ENCODE measurements at places on chromosomes 3 and 15.

DNA sequence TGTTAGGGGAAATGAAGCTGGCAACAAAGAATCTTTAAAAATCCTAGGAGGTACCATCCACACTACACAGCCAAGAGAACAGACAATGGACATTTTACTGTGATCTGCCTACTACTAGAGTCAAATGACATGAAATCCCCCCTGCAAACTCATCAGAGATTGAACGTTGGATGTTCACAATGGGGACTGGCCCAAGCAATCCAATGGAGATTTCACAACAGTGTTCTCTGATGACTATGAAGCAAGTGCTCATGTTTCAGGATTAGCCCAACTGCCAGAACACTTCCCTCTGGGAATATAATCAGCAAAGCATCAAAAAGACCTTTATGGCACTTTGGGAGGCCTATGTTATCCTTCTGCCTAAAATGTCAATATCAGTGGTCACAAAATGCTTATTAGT is 97.8 kb downstream of the IGSF11 start:
- DNase-seq, result no peak

GRCh38 chr15:96358001-96358801 is 27.7 kb downstream of the NR2F2 start:
- DNase-seq, result no peak

DNA sequence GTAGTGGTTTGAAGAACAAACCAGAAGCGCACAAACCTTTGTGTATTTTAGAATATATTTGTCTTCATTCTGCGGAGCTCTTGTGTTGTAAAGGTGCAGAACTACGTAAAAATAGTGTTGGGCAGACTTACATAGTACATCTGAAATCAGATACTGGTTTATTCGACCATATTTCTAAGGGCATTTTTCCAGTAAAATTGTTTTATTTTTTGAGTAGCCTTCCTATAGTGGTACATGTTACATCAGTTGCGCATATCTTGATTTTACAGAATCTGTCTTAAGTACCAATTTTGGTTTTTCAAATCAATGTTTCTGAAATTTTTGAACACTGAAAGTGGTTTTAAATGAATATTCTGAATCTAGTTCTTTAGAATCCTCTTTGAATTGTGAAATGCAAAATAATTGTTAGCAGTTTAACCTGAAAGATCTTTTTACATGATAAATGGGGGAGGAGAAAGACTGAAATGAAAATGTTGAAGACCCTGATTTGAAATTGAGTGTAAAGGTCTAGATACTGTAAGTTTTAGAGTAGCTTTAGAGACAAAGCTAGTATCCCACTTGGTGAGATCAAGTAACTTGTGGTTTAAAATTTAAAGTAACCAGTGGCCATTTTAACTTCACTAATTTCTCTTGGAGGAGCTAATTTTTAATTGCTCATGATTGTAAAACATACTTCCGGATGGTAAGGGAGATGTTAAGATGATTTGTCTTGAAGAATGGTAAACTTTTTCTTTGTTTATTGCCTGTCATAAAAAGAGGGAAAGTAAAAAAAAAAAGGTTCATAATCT is 15.5 kb upstream of the CHD2 start:
- peak; percentile 33 for DNase-seq

- no peak for DNase-seq
Measured at GRCh38 chr3:190359813-190360212, 28.1 kb upstream of the CLDN16 start.

GRCh38 chr3:37819591-37819990 is 42.1 kb upstream of the CTDSPL start:
- peak; percentile 26 for DNase-seq
